Fibroblast of lung (primary cell): ENCODE measurements at places on chromosomes 16 and 17. TPM values are rescaled to one million over a fixed set of nuclear protein-coding genes. Genes with fewer than 3 reads are reported as not detected.

Gene LRRC75A
- total RNA-seq, result 2.1 and 3.1 TPM in 2 replicates

Gene RASL10B
- total RNA-seq, result 1.5 and 4.1 TPM in 2 replicates

Gene TMEM204
- total RNA-seq, result 10.3 and 12.4 TPM in 2 replicates

Gene CTRL
- total RNA-seq, result 0.26 and 0.33 TPM in 2 replicates

Gene GLTPD2
- not detected in 2 replicates for total RNA-seq

DNA sequence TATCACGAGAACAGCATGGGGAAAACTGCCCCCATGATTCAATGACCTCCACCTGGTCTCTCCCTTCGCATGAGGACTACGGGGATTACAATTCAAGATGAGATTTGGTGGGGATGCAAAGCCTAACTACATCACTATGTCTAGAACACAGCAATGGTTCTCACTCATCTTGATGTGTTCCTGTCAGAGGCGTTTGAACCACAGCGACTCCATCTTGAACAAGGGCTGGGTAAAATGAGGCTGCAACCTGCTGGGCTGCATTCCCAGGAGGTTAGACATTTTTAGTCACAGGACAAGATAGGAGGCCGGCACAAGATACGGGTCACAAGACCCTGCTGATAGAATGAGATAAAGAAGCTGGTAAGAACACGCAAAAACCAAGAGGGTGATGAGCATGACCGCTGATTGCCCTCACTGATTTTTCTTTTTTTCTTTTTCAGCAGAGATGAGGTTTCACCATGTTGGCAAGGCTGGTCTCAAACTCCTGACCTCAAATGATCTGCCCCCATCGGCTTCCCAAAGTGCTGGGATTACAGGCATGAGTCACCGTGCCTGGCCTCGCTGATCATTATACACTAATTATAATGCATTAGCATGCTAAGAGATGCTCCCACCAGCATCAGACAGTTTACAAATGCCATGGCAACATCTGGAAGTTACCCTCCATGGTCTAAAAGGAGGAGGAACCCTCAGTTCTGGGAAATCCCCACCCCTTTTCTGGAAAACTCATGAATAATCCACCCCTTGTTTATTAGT lies 3.0 kb upstream of the PPY start:
- peak; percentile 52 for DNase-seq

GRCh38 chr16:67461600-67462278 lies 19.2 kb downstream of the ATP6V0D1 start:
- DNase-seq, result no peak

DNA sequence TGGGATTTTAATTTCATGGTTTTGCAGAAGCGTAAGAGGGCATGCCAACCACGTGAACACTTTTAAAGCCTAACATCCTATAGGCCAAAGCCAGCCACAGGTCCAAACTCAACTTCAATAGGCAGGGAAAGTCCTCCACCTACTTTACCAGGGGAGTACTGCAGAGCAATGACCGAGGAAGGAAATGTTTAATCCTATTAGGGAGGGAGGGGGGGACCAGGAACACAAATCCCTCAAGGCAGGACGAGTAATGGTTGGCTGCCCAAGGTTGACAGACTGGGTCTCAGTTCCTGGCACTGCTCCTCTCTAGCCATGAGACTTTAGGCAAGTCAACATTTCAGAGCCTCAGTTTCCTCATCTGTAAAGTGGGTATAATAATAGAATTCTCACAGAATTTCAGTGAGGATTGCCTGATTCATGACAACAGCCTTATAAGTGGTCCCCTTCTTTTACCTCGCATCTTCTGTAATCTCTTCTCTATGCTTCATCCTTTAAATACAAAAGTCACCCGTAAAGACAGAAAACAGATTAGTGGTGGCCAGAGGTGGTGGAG lies 315.8 kb downstream of the HAPSTR1 start:
- DNase-seq, result no peak

- DNase-seq, result no peak
Observed at GRCh38 chr16:12740986-12741610, 62.6 kb downstream of the CPPED1 start.

DNA sequence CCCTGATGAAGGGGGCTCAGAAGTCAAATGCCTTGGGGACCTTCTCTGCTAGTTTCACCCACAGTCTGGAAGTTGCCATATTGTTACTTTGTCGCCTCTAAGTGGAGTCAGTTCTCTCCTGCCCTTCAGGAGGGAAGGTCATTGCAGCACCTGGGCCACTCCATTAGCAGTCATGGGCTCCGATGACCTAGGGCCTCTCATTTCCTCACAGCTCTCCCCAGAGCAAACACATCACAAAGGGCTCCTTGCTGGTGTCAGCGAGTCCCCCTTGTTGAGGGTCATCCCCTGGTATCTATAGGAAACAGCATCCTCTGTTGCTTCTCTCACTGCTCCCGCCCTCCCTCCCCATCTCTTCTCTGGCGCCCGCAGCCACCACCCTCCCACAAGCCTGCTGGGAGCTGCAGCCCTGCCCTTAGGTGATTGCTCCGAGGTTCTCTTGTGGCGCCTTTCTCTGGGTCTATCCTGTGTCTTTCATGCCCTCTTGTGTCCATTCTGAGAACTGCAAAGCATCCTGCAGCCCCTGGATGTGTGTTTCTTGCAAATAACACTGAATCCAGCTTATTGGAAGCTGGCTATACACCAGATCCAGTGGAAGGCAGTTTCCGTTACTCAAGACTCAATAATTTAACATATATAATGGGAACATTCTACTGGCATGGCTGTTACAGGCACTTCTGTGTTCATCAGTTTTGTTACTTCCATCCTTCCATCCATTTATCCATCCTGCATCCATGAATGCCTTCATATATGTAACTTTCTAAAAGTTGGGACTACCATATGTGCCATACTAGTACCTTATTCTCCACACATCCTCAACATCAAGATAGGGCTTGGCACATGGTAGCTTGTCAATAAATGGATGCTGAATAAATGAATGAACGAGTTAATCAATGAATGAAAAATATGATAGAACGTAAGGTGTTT lies 21.2 kb downstream of the PDILT start:
- peak; percentile 46 for DNase-seq

- DNase-seq, result no peak
Observed at GRCh38 chr17:56514264-56514663, 79.2 kb upstream of the NOG start.

DNA sequence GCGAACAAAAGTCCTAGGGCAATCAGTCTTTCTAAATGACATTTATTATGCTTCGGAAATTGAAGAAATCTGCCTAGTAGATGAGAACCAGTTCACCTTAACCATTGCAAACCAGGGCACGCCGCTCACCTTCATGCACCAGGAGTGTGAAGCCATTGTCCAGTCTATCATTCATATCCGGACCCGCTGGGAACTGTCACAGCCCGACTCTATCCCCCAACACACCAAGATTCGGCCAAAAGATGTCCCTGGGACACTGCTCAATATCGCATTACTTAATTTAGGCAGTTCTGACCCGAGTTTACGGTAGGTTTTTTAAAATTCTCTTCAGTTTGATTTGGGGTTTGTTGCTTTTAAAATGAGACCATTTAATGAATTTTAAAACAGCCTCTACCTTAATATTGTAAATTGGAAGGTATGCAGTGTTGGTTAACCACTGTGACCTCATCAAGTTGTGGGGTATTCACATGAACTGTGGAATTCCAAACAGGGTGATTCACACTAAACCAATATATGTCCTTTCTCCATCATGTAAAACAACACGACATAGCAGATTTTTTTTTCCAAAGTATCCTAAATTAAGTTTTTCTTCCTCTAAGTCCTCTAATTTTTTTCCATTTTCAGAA lies 6.2 kb upstream of the EVI2A start:
- DNase-seq, result peak; percentile 82

- peak; percentile 19 for DNase-seq
Observed at GRCh38 chr16:47503936-47504335, 42.8 kb downstream of the PHKB start.

DNA sequence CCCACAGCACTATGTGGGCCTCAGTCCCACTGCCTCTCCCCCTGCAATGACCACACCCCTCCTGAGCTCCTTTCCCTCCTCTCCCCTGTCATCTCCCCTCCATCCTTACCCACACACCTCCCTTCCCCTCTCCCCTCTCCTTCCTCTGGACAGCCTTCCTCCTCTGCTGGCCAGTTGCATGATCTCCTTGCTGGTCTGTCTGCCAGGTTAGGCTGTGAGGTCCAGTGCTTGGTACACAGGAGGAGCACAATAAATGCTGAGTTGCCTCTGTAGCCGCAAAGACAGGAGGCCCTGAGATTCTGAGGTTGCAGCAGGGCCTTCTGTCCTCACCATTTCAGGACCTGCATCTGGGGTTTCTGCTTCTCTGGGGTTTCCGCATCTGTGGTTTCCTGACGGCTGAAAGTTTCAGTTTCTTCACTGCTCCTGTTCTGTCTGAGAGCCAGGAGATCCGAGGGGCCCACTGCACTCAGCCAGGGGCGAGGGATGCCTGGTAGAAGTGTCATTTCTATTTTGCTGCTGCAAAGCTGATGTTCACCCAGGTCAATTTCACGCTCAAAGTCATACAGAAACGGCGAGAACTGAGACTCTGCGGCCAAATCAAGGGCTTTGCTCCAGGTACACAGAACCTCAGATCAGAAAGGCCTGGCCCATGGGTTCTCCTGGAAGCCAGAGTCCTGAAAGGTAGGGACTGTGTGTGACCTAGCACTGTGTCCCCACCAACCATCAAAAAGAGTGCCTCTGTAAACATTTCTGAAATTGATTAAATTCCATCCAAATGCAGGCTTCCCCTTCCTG lies 4.6 kb upstream of the SLC12A3 start:
- no peak for DNase-seq

GRCh38 chr17:80274331-80274730 lies 13.7 kb downstream of the RNF213 start:
- no peak for DNase-seq

GRCh38 chr16:21666772-21667171 lies 3.0 kb downstream of the OTOA start:
- DNase-seq, result no peak

- DNase-seq, result no peak
Observed at GRCh38 chr17:50129353-50129727, 620 bp downstream of the SAMD14 start.

DNA sequence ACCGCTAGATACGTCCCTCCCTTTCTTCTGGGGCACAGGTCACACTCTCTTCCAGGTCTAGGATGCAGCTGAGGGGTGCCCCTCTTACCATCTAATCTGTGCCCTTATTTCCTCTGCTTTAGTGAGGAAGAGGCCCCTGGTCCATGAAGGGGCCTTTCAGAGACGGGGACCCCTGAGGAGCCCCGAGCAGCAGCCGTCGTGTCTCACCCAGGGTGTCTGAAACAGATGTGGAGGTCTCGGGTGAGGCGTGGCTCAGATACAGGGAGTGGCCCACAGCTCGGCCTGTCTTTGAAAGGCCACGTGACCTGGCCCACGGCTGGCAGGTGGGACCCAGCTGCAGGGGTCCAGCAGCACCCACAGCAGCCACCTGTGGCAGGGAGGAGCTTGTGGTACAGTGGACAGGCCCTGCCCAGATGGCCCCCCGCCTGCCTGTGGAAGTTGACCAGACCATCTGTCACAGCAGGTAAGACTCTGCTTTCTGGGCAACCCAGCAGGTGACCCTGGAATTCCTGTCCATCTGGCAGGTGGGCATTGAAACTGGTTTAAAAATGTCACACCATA lies 15.6 kb downstream of the SCGB1C2 start:
- no peak for DNase-seq

DNA sequence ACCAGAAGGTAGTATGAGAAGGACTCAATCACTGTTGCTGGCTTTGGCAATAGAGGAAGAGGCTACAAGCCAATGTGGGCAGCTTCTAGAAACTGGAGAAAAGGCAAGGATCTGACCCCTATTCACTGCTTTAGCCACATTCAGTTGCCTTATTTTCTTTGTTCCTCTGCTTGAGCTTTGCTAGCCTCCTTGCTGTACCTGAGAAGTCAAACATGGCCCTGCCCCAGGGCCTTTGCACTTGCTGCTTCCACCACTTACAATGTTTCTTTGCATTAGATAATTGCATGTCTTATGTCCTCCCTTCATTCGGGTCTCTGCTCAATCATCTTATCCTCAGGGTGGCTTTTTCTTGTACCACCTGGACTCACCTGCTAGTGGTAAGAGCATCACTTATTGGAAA lies 15.8 kb downstream of the HS3ST4 start:
- no peak for DNase-seq

- DNase-seq, result peak; percentile 36
Observed at GRCh38 chr17:66354472-66354871, 52.1 kb downstream of the PRKCA start.

GRCh38 chr17:7711051-7711755 lies 6.2 kb downstream of the EFNB3 start:
- DNase-seq, result no peak

- DNase-seq, result peak; percentile 84
Observed at GRCh38 chr17:1153795-1154546, 25.8 kb downstream of the ABR start.

DNA sequence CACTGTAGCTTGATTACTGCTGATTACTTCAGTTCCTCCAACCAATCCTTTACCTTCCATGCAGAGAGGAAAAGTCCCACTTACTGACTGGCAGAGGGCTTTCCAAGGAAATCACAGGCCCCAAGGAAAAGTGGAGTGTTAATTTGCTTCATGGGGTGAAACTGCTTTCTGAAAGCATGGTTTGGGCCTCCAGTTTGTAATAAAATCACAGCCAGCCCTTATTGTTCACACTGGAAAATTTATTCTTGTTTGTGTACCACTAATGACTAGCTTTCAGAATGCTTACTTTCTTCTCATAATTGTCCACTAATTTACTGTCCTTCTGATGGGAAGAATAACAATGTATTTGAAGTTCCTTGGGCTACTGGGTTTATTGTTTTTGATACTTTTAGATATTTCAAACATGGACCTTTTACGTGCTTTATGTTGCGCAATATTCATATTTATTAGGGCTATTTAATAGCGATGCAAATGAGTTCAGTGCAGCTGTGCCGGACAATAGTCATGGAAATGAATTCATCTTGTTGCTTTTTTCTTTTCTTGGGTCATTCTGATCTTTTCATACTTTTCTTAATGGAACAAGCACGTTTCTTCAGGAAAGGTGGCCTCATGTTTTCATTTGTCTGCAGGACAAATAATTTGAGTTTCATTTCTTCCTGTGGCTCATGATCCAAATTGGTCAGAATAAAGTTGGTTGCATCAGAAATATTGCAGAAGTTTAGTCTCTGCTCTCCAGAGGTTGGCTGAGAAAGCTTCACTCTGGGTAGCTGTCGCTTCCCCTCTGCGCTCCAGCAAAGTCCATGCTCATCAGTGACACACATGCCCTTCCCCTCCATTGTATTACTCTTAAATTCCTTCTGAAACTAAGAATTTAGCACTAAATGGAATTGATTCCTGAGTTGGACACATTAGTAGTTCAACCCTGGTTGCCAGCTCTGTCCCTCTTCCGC lies 128.7 kb downstream of the PRKCA start:
- DNase-seq, result peak; percentile 70

GRCh38 chr16:54447576-54448440 lies 161.2 kb upstream of the IRX3 start:
- peak; percentile 88 for DNase-seq
